ENCODE measurements at places on chromosomes 1 and 21.

- no peak for DNase-seq
Observed at GRCh38 chr1:219926363-219926998, 1.9 kb downstream of the SLC30A10 start.

GRCh38 chr1:240293706-240294105 is 202.0 kb downstream of the FMN2 start:
- no peak for DNase-seq

DNA sequence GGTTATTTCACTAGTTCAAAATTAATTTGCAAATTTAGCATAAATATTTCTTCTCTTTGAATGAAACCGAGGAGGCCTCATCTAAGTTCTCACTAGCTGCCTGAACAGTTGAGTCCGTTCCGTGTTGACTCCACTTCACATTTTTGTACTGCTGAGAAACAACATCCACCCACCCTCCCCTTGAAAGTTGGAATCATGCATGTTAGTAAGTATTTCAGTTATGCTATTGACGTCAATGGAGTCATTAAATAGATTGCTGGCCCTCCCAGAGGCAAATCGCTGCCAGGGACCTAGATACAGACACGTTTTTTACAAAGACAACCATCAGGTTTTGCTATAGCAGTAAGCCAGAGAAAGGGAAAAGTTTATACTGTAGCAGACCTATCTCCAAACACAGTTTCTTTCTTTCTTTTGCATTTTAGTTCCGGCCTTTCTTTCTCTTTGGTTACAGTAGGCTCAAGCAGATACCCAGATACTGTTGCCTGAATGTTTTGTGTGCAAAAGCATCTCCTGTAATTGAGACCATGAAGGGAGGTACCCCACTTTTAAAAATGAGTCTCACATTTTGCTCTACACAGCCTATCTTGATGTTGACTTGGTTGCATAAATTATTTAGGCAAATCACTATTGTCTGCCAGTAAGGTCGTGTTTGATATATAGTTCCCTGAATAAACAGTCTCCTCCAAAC is 262.6 kb upstream of the SGIP1 start:
- DNase-seq = no peak

DNA sequence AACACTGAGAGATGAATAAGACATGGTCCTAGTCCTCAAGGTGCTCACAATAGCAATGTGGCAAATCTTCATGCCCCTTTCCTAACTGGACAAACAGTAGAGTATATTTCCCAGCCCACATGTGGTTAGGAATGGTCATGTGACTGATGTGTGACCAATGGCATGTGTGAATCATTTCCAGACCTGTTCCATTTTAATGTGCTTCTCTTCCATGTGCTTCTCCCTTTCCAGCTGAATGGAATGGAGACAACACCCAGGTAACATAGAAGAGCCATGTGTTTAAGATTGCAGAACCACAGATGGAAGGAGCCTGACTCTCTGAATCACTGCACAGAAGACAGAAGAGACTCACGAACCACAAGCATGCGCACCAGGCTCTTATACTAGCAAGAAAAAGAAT is 409.9 kb upstream of the NFIA start:
- no peak for DNase-seq

DNA sequence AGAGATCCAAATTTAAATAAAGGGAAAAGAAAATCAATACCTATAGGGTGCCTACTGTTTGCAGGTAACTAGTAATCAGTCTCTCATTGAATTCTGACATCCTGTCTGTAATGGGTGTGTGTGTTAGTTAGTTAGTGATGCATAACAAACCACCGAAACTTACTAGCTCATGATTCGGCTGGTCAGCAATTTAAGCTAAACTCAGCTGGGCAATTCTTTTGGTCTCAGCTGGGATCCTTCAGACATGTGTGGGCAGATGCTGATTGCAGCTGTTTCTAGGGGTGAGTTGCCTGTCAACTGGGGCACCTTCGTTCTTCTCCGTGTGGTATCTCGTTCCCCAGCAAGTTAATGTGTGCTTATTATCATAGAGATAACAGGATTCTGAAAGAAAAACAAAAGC is 40.2 kb upstream of the ZNF124 start:
- no peak for DNase-seq

- no peak for DNase-seq
Observed at GRCh38 chr1:84972377-84972987, 24.4 kb downstream of the MCOLN2 start.

DNA sequence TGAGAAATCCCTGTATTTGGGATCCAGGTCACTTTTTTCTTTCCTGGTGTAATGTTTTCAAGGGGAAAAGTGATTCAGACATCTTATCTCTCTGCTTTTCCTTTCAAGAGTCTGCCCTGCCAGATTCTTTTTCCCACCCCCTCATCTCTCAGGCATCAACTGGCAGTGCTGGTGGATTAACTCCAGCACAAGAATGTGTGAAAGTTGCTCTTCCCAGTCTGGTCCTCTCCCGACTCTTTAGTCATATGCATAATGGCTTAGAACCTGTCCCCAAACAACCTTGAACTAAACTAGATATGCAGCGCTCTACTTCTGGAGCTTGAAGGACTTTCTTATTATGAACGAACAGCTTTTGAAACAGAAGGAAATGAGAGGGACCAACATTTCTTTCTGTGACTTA is 88.5 kb downstream of the SLC44A5 start:
- DNase-seq = no peak

DNA sequence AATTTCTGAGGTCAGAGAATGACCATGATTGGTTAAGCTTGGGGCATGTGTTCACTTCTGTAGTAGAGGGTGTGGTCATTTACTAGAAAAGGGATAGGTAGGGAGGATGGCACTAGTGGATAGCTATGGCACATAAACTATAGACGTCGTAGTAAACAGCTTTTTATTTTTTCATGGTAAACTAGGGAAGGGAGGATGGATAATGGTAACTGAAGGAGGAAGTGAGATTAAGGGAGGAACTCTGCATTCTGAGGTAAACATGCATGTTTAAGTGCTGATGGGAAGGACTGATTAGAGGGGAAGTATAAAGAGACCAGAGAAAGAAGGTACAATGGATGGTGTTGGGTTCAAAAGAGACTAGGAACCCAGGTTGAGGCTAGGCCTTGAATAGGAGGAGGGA is 26.9 kb downstream of the PTGS2 start:
- no peak for DNase-seq

DNA sequence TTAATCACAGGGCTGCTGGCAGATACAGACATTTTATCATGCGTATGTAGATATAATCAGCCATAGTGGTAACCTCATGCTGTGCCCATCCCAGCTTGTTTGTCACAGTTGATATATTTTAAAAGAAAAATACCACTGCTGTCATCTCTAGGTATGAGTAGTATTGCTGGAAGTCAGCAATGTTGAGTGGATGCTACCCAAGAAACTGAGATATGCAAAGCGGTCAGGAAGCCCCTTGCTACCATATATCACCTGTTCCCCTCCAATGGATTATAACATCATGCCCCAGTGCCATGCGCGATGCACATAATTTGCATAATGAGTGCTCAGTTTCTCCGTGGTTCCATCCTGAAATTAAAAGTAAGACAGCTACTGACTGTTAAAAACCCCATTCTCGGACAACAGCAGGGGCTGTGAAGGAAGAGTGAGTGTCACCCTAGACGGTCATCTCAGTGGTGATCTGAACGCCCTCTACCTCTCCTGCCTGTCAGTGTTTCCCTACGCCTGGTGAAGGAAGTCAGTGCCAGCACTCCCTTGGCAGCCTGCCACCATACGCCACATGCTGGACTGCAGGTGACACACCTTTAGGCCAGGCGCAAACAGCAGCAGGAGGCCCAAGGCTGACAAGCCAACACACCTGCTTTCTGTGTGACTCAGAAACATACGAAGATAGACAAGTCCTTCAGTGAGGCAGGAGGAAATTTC is 2.7 kb downstream of the IL10RB start:
- DNase-seq = no peak

DNA sequence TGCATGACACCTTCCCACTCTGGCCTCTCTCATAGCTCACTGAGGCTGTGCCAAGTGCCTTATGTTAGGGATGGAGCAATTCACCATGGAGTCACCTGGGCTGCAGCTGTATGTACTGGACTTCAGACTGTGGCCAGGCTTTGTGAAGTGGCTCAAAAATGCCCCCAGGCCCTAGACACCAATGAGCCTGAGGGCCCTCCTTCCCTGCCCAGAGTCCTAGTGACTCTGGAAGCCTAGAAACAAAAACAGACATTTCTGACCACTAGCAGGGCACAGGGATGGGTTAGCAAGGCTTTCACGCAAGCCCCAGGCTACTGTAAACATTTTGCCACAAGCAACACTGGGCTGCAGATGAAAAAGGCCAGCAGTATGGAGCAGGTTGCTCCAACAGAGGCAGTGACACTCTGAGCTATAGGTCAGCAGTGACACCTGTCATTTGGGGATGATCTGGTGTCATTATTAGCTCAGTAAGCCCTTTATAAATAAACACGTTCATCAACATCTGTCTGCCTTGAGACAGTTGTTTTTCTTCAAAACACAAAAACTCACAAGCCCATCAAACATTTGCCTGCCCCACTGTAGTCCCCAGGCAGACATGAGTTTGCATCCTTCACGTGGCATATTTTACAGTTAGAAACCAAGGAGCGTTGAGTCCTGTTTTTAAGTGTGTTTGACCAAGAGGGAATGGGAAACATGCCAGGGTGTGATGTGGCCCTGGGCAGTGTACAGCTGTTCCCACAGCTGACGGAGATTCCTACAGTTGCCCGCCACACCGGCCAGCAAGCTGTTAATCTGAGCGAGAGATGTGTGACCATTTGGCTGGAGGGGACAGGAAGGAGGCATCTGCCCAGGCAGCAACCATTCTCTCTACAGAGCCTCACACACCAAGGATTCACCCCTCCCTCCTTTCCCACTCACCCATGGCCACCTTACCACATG is 66.8 kb downstream of the KCNN3 start:
- DNase-seq = no peak

GRCh38 chr1:50693829-50694228 is 266.2 kb downstream of the FAF1 start:
- no peak for DNase-seq

GRCh38 chr21:43808367-43808766 is 19.0 kb downstream of the RRP1 start:
- DNase-seq = no peak

DNA sequence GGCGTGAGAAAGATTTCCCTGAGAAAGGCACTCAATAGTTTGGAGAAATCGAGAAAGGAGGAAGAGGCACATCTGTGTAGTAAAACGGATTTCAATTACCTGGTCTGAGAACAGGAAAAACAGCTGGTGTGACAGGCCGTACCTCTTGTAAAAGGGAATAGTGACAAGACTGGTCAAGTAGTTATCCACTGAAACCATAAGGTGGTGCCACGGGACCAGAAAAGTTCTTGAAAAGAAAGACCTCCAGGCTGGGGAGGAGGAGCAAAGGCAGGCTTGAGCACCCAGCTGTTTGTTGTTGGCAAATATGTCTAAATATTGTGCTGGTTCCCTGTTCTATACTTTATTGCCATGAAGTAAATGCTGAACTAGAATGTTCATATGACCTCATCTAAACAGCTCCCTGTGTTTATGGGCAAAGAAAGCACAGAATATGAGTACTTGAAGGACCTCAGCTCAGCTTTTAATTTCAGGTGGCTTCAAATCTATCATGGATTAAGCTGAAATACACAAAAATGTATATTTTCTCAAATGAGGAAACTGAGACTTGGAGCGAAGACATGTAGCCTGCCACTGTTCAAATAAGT is 4.0 kb downstream of the HAO2 start:
- DNase-seq = no peak

GRCh38 chr1:68051475-68051874 is 1.0 kb upstream of the DIRAS3 start:
- DNase-seq = no peak

GRCh38 chr1:117312453-117313138 is 54.7 kb upstream of the MAN1A2 start:
- no peak for DNase-seq

GRCh38 chr1:64242895-64243756 is 39.7 kb downstream of the UBE2U start:
- DNase-seq = no peak

- DNase-seq = no peak
Observed at GRCh38 chr1:27632387-27633297, 2.3 kb downstream of the FGR start.

GRCh38 chr1:236144033-236144432 is 1.7 kb downstream of the GPR137B start:
- no peak for DNase-seq

DNA sequence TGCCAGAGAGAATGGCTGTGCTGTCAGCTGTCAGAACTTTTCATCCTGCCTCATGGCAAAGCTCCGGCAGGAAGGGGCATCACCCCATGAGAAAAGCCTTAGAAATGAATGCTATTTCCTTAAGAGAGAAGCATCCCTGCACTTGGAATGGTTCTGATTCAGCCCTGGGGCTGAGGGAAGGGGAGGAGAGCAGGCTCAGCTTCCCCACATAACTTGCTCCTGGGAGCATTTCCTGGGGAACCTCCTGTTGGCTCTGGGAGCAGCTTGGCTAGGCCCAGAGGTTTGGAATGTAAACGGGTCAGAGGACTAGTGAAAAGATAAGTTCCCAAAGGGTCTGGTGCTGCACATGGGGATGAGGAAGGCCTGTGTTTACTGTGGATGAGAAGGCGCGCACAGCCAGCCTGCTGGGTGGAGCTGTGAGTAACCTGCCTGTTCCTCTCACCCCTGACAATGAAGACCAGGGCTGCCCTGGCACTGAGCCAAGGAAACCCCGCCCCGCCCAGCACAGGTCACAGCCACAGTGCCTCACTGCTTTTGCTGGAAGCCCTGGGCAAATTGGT is 5.0 kb downstream of the PRELP start:
- peak; percentile 35 for DNase-seq

GRCh38 chr1:116390195-116390594 is 17.2 kb downstream of the ATP1A1 start:
- DNase-seq = no peak

DNA sequence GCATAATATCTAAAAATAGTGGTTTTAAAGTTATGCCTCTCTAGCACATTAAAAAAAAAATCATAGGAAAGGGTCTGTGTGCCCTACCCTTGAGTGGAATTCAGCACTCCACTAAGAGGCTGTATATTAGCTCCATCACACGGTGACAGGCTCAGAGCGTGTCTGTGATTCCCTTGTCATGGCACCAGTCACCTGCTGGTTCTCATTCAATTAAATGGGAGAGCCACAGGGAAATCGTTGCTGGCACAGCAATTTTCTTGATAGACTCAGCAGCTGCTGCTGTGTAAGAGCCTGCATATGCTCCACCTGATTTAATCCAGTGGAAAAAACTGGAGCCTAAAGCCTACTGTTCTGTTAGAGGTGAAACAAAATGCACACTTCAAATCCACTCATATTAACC is 9.5 kb downstream of the ATP6V1G3 start:
- no peak for DNase-seq

DNA sequence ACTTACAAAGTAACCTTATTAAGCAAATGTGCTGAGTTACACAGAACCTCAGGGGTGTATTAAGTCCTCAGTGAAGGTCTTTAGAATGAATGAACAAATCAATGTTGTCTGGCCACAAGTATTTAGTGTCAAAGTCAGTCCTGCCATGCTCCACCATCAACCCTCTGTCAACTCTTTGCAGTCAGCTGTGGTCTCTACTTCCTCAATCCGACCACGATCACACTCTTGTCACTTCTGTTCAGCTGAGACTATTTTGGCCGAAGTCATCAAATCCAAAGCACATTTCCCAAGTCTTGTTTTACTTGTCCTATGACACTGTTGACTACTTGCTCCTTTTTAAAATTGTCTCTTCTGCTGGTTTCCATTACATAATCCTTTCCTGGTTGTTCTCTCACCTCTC is 173.5 kb downstream of the ST6GALNAC5 start:
- DNase-seq = no peak
